Stimulated activated CD8-positive, alpha-beta memory T cell treated with anti-CD3 and anti-CD28 coated beads, Interleukin-4, amount 100 ng/mL, for 1 hour (primary cell): ENCODE measurements at places on chromosomes 2 and 18.

- no peak for DNase-seq
Observed at GRCh38 chr2:28568036-28568435, 72.2 kb downstream of the PLB1 start.

- no peak for DNase-seq
Observed at GRCh38 chr18:8461544-8461943, 147.7 kb upstream of the RAB12 start.

- DNase-seq = no peak
Observed at GRCh38 chr2:103135679-103136078, 373.8 kb downstream of the TMEM182 start.

- DNase-seq = no peak
Observed at GRCh38 chr2:152022090-152022489, 76.8 kb downstream of the CACNB4 start.

DNA sequence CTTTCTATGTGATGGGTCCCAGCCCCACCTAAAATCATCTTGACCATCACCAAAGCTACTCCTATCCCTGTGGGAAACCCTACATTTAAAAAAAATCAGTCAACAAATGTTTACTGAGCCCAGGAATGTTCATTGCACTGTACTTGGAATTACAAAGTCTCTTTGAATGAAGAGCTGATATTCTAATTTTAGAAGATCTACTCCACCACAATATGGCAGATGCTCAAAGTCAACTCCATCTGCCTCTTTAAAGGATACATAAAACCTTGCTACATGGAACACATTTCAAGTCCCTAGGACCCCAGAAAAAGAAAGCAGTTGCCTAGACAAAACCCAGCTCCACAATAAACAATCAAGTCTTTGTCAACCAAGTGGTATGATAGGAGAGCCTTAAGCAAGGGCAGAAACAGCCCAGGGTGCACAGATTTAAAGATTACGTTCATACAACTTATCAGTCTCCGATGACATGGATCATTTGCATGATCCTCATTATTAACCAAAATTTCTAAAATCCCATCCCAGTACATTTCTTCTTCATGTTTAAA is 234.3 kb upstream of the ACVR2A start:
- DNase-seq = no peak

DNA sequence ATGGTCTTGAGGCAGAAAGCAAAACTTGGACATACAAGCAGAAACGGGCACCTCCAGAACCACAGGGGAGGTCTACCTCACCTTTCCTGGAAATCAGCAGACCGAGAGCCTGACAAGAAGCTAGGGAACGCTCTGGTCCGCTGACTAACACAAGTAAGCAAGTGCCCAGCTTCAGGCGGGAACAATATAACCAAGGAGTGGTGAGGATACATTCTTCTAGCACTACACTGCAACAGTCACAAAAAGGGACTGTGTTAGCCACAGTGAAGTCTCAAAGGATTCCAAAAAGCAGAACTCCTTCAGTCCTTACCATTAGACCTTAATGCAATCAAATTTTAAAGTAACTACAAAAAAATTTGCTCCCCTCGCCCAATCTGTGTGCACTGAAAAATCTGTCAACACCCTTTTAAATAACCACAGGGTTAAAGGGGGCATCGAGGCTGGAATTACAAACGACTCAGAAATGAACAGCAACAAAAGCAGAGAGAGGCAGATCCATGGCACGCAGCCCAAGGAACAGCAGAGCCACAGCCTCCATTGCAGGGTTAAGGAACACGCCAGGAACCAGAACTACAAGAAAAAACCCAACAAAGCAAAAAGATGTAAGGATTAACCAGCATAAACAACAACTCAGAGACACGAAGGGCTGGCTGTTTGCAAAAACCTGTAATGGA is 7.1 kb downstream of the THAP4 start:
- no peak for DNase-seq

- DNase-seq = no peak
Observed at GRCh38 chr2:112065966-112066365, 10.9 kb downstream of the TMEM87B start.

DNA sequence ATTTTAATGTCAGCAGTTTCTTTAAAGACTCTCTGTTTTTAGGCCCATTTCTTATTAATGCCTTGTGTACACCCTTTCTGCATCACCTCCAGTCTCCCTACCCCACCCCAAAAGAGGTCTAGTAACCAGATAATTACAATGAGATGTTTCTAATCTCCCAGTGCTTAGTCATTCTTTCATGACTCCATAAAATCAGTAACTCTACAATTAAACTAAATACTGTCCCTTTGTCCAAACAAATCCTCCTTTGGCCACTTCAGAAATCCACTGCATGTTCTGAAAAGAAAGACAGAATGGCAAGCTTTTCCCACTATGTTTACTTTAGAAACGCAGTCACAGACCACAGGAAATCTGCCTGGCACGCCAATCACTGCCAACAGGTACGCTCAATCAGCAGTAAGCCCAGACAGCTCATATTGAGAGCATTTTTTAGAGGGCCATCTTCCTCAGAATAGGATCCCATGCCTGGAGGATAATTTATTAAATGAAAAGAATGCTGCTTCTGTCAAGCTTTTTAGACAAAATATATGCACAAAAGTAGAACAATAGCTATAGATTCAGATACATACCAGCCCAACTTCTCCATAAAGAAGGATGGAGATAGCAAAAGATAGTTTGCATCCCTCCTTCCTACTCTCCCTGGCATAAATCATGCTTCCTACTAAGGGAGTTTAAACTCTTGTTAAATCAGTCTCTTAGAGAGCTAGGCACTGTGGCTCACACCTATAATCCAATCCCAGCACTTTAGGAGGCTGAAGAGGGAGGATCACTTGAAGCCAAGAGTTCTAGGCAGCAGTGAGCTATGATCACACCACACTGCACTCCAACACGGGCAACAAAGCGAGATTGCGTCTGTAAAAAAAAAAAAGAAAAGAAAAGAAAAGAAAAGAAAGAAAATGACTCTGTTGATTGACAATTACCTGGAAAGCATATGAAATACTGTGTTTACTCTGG is 14.6 kb downstream of the CLASP1 start:
- no peak for DNase-seq

DNA sequence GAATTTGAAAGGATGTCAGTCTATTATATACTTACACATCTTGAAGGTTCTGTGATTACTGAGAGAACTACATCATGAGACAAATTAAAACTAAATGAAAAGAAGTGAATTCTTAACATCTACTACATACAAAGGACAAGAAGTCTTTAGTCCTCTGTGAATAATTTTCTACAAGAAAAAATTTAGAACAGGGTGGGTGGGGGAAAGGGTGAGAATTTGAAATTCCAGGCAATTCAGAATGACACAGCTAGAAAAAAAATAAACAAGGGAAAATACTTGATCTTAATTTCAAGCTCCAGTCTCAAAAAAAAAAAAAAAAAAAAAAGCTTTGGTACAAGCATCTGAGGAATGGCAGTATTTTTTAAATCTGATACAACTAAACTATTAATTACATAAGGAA is 15.5 kb downstream of the CUL3 start:
- DNase-seq = no peak

DNA sequence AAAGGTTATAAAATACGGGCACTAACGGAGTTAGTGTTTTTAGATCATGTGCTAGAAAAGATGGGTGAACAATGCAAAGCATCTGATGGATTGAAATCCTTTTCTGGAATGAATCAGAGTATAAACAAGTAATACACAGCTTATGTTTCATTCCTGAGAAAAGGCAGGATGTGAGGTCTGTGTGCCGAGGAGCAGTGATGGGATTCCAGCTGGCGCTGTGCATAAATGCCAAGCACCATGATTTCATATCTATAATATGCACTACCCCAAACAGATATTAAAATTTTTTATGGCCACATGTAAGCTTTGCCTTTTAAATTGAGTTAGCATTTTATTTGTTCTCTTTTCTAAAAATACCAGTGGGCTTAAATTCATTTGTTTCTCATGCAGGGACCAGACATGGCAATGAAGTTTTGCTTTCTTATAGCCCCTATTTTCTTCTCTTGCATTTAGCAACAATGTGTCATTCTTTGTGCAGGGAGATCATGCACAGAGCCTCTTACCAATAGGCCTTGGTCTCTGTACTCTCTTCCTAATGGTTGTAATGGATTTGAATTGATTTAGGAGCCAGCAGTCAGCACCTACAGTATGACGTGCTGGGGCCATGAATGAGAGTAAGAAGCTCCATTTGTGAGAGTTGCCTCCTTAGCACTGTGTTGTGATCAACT is 323.9 kb downstream of the SLC8A1 start:
- no peak for DNase-seq

- DNase-seq = no peak
Observed at GRCh38 chr2:135203944-135204343, 151.9 kb downstream of the RAB3GAP1 start.

GRCh38 chr18:24414349-24415003 is 12.0 kb upstream of the IMPACT start:
- DNase-seq = no peak

- DNase-seq = peak; percentile 66
Observed at GRCh38 chr18:63317982-63318888, 1.3 kb downstream of the BCL2 start.

DNA sequence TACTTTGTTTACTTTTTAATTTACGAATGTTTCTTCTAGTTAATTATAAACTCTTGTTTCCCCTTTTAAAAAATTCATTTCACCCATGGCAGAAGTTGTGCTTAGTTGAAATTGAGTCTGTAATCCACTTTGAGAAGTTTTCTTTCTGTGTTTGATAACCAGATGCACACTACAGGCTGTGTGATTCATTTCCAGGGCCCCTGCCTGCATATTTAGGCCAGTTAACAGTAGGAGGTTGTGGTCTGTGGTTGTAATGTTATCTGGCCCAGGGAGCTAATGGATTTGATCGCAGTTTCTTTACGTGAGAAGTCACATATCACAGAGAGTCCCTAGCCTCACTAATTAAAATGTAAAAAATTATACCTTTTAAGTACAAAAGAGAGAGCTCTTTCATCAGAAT is 3.3 kb downstream of the CDH7 start:
- no peak for DNase-seq

- no peak for DNase-seq
Observed at GRCh38 chr2:182906454-182906853, 40.0 kb upstream of the FRZB start.

GRCh38 chr2:165697748-165698443 is 96.2 kb downstream of the GALNT3 start:
- no peak for DNase-seq

- no peak for DNase-seq
Observed at GRCh38 chr2:10235909-10236550, 66.7 kb upstream of the HPCAL1 start.

- DNase-seq = no peak
Observed at GRCh38 chr2:157312866-157313486, 12.6 kb downstream of the ERMN start.

DNA sequence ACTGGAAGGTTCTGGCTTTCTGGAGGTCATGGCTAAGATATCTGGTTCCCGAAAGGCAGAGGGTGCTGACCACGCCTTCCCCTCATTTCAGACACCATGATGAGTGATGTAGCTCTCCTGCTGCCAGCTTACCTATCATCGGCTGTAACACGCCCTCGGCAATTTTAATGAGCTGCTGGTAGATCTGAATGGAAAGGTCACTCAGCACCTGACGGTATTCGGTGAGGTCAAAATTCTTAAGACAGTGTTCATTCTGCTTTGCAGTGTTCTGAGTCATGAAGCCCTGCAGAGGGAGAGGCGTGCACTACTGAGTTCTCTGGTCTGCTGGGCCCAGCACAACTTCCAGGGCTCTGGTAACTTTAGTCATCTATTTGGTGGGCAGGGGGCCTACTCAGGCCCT is 25.7 kb upstream of the ACAA2 start:
- no peak for DNase-seq

- peak; percentile 88 for DNase-seq
Observed at GRCh38 chr2:226835796-226836547, at the start of gene RHBDD1. Gene RHBDD1, plus strand, starts transcription at chr2:226836054. Its CDS starts 28,640 bp downstream, at chr2:226864694.

DNA sequence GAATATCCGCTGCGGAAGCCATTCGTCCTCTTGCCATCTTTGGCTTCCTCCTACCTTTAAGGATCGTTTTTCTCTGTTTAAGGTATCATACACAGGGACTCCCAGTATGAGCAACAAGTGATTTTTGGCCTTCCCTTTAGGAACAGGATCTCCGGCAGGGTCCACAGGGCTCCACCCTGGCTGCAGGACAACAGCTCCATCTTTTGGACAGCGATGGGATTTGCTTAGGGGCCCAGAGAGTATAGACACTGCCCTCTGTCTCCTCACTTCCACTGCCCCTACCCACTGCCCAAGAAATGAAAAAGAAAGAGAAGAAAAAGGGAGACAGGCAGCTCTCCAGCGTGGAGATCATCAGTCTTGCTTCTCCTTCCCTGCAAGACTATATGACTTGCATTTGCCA is 224.5 kb downstream of the UXS1 start:
- no peak for DNase-seq

DNA sequence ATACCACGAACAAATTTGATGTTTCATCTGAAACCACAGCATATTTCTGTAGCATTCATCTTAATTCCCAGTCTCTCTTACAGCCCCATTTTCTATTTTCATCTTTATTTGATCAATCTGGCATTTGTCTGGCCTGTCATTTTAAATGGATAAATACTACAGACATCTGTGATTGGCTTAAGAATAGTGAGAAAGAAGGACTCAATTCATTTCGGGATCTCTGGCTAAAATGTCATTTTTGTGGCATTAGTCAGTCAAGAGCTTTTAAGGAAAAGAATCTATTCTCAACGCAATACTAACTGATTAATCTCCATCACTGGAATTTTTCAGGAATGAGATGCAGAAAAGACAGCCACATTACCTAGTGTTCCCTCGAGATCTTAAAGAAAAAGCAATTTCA is 585.9 kb downstream of the IRS1 start:
- DNase-seq = no peak

- DNase-seq = no peak
Observed at GRCh38 chr2:173891315-173892037, 73.7 kb downstream of the SP3 start.

- no peak for DNase-seq
Observed at GRCh38 chr2:68723181-68723580, 11.4 kb upstream of the ARHGAP25 start.

GRCh38 chr2:10079266-10079869 is 843 bp downstream of the CYS1 start:
- DNase-seq = no peak

GRCh38 chr2:113176696-113177355 is 3.1 kb downstream of the PSD4 start:
- DNase-seq = no peak

DNA sequence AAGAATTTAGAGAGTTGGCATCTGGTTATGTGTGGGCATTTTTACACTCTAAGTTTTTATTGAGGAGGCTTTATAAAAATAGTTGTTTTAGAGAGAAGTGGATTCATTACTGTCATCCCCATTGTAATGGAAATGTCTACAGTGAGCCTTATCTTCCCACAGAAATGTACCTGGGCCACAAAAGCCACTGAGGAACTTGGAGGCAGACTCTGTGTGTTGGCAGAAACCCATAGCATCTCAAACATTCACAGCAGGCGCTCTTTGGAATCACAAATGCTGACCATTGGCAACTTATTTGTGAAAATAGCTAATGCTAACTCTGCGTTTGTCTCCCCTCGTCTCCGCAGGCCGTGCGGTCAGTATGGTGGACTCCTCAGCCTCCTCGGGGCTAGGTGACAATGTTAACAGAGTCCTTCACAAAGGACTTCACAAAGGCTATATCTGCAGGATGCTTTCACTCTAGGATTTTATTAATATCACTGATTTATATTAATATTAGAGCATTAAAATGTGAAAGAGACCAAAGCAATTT is 689.1 kb upstream of the POU3F3 start:
- no peak for DNase-seq
